PC-3 (cell line): ENCODE measurements at places on chromosomes 12 and 14. TPM values are rescaled to one million over a fixed set of nuclear protein-coding genes. Genes with fewer than 3 reads are reported as not detected.

Gene DHRS4L2
- total RNA-seq: 16.5 and 26.7 TPM in 2 replicates

Gene RHEBL1
- 4.2 and 5.0 TPM in 2 replicates for total RNA-seq

Gene GPHB5
- not detected in 2 replicates for total RNA-seq

Gene TRPV4
- total RNA-seq: 1.6 and 2.4 TPM in 2 replicates

Gene OR4E2
- total RNA-seq: not detected in 2 replicates

- DNase-seq: no peak
Observed at GRCh38 chr14:81085596-81085995, 130.2 kb downstream of the TSHR start.

DNA sequence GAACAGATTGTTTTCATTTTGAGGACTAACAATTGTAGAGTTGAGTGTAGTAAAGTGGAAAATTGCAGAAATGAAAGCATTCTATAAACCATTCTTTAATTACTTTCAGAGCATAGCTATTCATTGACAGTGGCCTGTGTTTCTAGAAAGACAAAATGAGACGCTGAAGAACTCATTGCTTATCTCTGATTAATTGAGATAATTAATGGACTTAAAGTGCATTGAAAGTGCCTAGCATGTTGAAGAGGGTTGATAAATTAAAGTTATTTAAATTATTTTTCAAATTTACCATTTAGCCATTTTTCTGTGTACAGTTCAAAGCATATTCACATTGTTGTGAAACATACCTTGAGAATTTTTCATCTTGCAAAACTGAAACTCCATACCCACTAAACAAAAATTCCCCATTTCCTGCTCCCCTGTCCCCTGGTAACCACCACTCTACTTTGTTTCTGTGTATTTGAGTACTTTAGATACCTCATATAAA, 57.4 kb downstream of the DAAM1 start:
- no peak for DNase-seq

DNA sequence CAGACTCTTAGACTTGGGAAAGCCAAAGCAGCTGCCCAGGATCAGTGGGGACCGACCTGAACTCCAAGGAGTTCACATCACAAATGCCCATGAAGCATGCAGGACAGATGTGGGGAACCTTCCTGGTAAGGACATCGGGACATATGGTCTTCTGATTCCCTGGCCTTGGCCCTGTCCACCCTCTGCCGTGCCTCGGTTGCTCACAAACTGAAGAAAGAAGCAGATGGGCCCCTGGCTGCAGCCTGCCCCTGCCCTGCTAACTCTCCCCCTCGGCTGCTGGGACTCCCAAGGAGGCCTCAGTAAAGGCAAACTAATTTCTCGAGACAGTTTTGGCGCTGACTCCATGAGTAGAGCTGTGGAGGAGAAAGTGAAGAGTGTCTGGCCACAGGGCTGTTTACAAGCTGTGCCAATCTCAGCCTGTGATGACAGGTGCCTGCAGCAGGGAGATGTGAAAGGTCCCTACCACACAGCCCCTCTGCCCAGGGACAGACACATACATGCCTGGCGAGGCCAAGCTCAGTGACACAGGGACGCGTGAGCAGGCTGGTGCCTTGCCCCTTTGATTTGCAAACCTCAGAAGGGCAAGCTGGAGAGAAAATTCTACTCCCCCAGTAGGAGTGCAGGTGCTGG, 48.6 kb downstream of the ISCA2 start:
- DNase-seq: no peak

DNA sequence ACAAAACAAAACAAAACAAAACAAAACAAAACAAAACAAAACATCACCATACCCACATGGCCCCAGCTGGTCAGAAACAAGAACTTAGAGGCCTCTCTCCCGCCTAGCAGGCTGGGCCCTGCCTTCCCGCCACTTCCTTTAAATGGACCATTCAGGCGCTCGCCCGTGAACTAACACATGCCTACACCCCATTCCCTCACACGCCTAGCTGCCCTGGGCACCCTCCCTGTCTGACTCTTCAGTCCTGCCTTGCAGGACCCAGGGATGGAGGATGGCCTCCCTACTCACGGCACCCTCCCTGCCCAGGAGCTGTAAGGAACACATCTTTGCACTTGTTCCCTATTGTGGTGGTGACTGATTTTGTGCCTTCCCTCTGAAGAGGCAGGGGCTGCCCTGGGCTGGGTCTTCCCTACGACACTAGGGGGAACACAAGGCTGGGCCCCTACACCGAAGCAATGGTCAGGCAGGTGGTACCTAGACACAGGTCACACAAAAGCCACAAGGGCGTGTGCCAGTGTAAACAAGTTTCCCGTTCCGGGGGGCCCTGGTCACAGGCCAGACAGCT, 21.5 kb downstream of the P2RX2 start:
- no peak for DNase-seq

- no peak for DNase-seq
Observed at GRCh38 chr14:75626396-75626795, 34.3 kb downstream of the ERG28 start.

DNA sequence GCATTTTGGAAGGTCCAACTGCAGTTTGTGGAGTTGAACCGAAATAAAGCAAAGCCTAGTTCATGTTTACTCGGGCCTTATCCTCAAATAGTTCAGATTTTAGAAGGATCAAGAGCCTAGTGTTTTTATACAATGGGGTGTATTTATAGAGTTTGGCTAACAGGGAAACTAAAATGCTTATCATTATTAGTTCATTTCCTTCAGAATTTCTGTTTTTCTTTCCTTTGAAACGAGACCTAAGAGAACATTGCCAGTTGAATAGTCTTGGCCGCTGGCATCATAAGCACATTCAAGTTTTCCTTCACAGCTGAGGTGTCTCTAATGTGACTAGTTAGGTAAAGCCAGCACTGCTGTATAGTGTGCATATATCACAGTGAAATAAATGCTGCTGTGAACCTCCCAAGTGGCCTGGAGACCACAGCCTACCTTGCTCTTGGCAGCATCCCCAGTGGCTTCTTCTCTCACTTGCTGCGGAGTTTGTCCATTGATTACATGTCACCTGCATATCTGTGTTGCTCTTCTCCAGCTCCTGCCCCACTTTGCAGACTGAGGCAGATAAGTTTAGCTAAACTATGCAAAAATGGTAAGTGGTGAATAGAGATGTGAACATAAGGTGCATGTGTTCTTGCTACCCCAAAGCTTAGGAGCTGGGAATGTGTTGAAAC, 88.8 kb downstream of the ANO6 start:
- DNase-seq: no peak

GRCh38 chr12:119446459-119446858, 111.9 kb downstream of the CCDC60 start:
- DNase-seq: peak; percentile 69

DNA sequence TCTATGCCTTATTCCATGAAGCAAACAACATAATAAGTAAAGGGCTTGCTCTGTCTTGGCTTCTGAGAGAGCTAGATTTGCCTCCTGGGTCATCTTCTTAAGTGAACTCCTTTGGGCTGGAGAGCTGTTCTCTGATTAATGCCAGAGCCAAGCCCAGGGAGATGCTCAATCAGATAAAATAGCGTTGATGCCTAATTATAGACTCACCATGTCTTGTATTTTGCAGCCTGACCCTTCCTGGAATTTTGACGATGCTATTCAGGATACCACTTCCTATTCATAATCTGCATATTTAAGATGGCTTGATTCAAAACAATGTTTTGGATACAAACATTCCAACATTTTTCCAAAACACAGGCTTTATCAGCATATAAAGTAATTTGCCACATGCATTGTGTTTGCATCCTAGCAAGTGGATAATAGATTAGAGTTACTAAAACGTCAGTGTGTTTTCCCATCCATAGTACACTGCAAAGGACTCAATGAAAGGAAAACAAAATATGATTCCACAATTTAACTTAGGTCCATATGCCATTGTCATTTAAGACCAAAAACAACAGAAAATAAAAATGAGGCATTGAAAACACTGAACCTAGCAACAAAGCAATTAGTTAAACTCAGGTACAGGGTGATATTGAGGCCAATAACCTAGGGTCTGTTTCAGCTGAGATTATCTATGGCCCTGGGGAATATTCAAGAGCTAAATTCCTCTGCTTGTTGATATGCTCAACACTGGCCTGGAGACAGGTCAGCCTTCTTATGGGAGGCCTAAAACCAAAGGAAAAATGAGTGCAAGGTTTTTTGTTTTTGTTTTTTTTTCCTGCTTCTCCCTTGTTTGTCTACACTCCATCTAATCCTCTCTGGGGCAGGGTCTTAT, 184.2 kb upstream of the FOXN3 start:
- DNase-seq: no peak

DNA sequence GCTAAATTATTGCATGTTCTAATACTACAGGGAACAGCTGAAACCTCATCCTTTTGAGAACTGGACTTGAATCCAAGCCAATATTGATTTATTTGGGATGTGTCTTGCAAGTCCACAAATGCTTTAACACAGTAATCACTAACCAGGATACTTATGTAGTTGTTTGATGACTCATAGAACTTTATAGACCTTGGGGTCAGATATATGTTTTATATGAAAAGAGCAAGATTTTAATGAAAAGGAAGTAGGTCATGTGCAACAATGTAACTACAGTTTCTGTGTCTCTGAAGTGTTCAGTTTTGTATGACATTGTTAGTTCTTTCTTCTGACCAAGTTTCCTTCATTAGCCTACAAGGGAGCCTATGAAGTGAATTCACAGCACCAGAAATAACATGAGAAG, 352.0 kb downstream of the ZFP36L1 start:
- peak; percentile 96 for DNase-seq

GRCh38 chr12:112342587-112342986, 39.6 kb downstream of the HECTD4 start:
- DNase-seq: no peak

DNA sequence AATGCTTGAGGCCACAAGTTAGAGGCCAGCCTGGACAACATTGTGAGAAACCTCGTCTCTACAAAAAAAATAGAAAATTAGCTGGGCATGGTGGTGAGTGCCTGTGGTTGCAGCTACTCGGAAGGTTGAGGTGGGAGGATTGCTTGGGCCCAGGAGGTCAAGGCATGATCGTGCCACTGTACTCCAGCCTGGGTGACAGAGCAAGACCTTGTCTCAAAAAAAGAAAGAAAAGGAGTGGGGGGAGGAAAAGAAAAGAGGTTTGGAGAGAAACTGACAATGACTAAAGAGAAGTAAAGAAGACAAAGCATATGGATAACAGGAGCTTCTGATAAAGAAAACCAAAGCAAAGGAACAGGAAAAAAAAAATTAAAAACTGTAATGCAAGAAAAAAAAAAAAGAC, 37.4 kb upstream of the SELPLG start:
- DNase-seq: no peak

DNA sequence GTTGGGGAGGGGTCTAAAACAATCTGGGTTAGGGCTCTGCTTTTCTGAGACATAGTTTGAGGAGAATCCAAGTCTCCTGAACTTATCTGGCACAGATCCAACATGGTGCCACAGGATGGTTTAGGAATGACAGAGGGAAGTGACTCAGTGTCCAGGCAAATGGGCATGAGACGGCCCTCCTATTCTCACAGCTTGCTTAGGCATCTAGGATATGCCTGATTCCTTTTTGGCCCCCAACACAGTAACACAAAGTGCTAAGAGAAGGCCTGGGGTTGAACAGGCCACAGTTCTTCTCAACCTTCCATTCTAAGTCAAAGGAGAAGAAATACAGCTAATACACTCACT, 117.7 kb downstream of the ZFP36L1 start:
- DNase-seq: peak; percentile 93

DNA sequence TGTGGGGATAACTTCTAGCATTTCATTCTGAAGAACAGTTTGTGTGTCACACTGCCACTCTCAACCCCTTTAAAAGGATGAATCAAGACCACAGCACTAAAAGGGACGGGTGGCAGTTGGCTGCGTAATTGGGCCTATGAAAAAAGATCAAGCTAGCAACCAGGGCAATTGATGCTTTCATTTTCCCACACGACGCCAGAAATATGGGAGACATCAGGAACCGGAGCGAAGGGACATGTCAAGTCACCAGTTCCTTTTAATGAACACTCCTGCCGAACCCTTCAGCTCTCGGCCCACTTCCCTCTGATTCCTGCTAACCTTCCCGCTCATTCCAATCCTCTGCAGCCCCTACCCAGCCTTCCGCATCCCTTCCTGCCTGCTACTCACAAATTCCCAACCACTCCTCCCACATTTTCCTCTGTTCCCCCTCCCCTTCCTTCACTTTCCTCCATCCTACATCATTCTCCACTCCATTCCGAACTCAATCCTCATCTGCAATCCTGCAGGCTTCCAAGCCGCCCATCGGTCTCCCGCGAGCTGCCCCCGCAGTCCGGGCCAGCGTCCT, 753 bp downstream of the CSRNP2 start:
- peak; percentile 32 for DNase-seq

GRCh38 chr12:41527062-41527461, 338.9 kb downstream of the PDZRN4 start:
- DNase-seq: no peak

DNA sequence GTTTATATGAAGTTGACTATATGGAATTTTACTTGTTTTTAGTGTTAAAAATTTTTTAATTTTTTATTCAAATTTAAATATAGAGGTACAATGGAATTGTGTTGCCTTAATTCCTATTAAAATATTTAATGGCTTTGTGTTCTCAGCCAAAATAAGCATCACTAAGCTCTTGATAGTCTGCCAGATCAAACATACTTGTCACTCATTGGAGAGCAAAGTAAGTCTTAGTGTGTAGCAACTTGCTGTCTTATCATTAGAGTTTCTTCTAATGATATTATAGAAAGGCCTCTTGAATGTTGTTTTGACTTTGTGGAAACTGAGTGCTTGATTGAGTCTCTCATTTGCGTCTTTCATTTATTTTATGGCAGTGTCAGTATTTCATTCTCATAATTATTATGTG, 10.7 kb downstream of the SFSWAP start:
- DNase-seq: no peak

- peak; percentile 52 for DNase-seq
Observed at GRCh38 chr12:19125325-19125724, 4.2 kb upstream of the PLEKHA5 start.

- no peak for DNase-seq
Observed at GRCh38 chr14:51419685-51420084, 179.6 kb downstream of the TMX1 start.
